Breast epithelium (tissue), 4 donors: ENCODE measurements at places on chromosomes 6 and 20.
A peak's percentile ranks its signal among the peaks of the same experiment; 100 is the strongest.

GRCh38 chr20:23629017-23629541, 8.7 kb downstream of the CST3 start:
- H3K4me1 ChIP-seq = no peaks in the 10 kb centered on the region
- H3K27me3 ChIP-seq = no peaks in the 10 kb centered on the region
- no peaks in the 10 kb centered on the region for H3K36me3 ChIP-seq
- no peak for DNase-seq
- H3K27ac ChIP-seq = peak overlapping the region; percentile 54
- no peak overlapping the region for H3K4me3 ChIP-seq

DNA sequence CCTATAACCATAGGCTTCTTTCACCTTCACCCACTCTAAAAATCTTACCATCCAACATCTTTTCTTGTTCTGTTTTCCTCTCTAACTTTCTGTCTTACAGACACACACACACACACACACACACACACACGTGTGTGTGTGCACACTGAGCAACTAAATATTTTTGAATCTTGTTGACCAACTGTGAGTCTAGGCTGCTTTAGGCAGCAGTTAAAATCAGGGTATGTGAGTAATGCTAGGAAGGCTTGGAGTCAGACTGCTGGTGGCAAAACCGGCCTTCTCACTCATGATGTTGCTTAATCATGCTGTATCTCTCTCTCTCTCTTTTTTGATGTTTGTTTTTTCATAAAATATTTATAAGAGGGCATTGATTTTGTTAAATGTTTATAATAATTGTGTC, 103.1 kb upstream of the TBX18 start:
- no peaks in the 10 kb centered on the region for H3K4me1 ChIP-seq
- H3K4me3 ChIP-seq = no peak overlapping the region
- no peaks in the 10 kb centered on the region for H3K36me3 ChIP-seq
- no peak overlapping the region for H3K27ac ChIP-seq

- H3K4me1 ChIP-seq = no peaks in the 10 kb centered on the region
- no peaks in the 10 kb centered on the region for H3K36me3 ChIP-seq
- H3K27ac ChIP-seq = peak overlapping the region; percentile 93
These were observed 71.0 kb downstream of the SOX4 start for GRCh38 chr6:21664314-21665109.

DNA sequence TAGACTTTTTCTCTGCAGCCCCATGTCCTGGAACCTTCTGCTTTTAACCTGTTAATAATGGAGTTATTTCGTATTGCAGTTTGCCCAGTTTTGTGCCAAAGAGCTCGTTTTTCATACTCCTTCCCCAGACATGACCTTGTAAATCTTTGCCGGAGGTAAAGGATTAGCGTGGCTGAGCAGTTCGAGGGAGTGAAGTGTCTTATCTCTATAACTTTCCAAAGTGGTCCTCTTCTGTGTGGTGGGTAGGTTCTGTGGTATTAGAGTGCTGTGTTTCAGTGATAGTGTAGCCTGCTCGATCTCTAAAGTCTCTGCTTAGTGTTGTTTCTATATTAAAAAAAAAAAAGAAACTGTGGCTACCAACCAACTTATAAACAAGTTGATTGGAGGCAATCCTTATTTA, 67.5 kb downstream of the FARS2 start:
- no peaks in the 10 kb centered on the region for H3K4me1 ChIP-seq
- no peak overlapping the region for H3K4me3 ChIP-seq
- no peak for DNase-seq
- H3K27ac ChIP-seq = no peak overlapping the region

DNA sequence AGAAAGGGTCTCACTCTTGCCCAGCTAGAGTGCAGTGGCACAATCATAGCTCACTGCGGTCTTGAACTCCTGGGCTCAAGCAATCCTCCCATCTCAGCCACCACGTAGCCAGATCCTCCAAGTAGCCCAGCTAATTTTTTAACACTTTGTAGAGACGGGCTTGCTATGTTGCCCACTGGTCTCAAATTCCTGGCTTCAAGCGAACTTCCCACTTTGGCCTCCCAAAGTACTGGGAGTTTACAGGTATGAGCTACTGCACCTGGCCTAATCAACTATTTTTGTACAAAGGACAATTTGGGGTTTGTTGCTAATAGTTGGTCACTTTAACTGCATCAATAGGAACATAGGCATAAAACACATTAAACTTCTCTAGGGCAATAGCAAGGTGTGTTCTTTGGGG, 29.9 kb upstream of the SYNCRIP start:
- H3K27me3 ChIP-seq = no peaks in the 10 kb centered on the region
- no peak overlapping the region for H3K4me3 ChIP-seq
- no peak overlapping the region for H3K27ac ChIP-seq

- H3K27ac ChIP-seq = no peak overlapping the region
- H3K4me3 ChIP-seq = no peak overlapping the region
- no peaks in the 10 kb centered on the region for H3K36me3 ChIP-seq
- H3K4me1 ChIP-seq = no peaks in the 10 kb centered on the region
- H3K27me3 ChIP-seq = no peaks in the 10 kb centered on the region
These were observed 34.2 kb downstream of the CLVS2 start for GRCh38 chr6:123030282-123030681.

GRCh38 chr20:2358006-2358405, 22.7 kb upstream of the TGM6 start:
- no peak overlapping the region for H3K27ac ChIP-seq
- no peak overlapping the region for H3K4me3 ChIP-seq
- H3K4me1 ChIP-seq = no peaks in the 10 kb centered on the region
- H3K36me3 ChIP-seq = no peaks in the 10 kb centered on the region
- no peaks in the 10 kb centered on the region for H3K27me3 ChIP-seq
- no peak for DNase-seq

- peaks cover 5% of the 10 kb centered on the region for H3K4me1 ChIP-seq
- H3K4me3 ChIP-seq = no peak overlapping the region
- no peaks in the 10 kb centered on the region for H3K36me3 ChIP-seq
- H3K27me3 ChIP-seq = no peaks in the 10 kb centered on the region
- peak overlapping the region; percentile 95 for H3K27ac ChIP-seq
These were observed 65.2 kb downstream of the TRAM2 start for GRCh38 chr6:52511572-52512151.

DNA sequence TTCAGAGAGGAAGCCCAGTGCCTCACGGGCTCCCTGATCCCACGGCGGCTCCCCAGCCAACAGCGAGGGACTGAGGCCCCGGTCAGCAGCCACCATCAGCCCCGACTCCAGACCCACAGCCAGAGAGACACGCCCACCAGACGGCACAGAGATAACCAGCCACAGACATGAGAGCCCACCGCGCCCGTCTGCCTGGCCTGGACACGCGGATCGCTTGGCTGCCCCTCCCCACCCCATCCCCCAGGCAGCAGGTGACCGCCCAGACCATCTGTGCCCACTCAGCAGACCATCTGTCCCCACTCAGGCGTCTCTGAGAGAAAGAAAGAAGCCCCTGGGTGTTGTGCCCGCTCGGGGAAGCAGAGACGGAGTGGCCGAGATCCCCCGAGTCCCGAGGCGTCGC, 55.5 kb upstream of the CHRNA4 start:
- DNase-seq = no peak
- no peaks in the 10 kb centered on the region for H3K36me3 ChIP-seq
- no peak overlapping the region for H3K4me3 ChIP-seq
- no peaks in the 10 kb centered on the region for H3K4me1 ChIP-seq
